ENCODE measurements at places on chromosomes 13 and 19. TPM values are rescaled to one million over a fixed set of nuclear protein-coding genes. Genes with fewer than 3 reads are reported as not detected.

GRCh38 chr13:113059891-113060290 lies 45.7 kb upstream of the F7 start:
- no peak for DNase-seq

The AZU1 gene
- polyA plus RNA-seq = 1.9 TPM

GRCh38 chr19:3995607-3996006 lies 10.3 kb upstream of the EEF2 start:
- DNase-seq = no peak

GRCh38 chr19:31572976-31573298 lies 223.7 kb upstream of the TSHZ3 start:
- no peak for DNase-seq

Measured in muscle of back (tissue), 13 donors.